Activated T-cell treated with anti-CD3 and anti-CD28 coated beads, Interleukin-2, amount 50 U/mL, for 72 hours (primary cell): ENCODE measurements at places on chromosomes 7 and 10.

- peak; percentile 47 for DNase-seq
Observed at GRCh38 chr7:74183653-74184450, 9.7 kb downstream of the EIF4H start.

DNA sequence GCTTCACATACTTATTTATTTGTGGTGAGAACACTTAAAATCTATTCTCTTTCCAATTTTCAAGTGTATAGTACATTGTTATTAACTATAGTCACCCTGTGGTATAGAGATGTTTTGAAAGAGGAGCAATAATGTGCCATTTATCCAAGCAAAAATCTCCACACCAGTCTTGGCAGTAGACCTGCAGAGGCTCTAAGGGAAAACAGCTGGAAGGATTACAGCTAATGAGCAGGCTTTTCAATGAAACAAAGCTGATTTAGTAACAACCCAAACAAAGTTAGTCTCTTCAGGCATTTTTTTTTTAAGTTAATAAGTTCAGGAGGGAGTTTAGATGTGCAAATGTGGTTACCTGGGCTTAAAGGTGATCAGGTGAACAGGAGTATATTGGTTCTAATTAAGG, 101.9 kb downstream of the EVX1 start:
- DNase-seq: no peak

GRCh38 chr7:92498557-92498956, 20.8 kb upstream of the ERVW-1 start:
- no peak for DNase-seq

DNA sequence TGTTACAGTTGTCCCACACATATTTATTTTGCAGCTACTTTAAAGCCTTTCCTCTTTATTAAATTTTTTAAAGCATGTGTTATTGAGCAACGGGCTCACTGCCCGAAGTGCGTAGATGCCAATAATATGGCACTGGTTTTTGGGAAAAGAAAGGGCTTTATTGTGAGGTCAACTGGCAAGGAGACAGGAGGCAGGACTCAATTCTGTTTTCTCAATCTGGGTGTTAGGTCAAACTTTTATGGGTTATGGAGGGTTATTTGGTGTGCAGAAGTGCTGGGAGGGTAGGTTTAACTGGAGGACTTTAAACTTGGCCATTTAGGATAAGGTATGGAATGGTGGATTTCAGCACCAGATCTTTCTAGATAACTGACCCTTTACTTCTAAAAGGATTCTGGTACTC, 183.6 kb downstream of the LRRC4 start:
- DNase-seq: no peak

DNA sequence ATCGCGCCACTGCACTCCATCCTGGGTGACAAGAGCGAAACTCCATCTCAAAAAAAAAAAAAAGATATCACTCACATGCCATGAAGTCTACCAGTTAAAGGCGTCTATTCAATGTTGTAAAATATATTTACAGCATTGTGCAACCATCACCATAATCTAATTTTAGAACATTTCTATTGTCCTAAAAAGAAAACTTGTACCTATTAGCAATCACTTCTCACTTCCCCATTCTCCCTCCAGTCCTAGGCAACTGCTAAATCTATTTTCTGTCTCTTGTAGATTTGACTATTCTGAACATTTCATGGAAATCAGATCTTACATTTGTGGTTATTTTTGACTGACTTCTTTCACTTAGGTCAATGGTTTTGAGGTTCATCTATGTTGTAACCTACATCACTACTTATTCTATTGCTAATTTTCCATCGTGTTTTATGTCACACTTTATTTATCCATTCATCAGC, 25.2 kb upstream of the OTUD1 start:
- no peak for DNase-seq

DNA sequence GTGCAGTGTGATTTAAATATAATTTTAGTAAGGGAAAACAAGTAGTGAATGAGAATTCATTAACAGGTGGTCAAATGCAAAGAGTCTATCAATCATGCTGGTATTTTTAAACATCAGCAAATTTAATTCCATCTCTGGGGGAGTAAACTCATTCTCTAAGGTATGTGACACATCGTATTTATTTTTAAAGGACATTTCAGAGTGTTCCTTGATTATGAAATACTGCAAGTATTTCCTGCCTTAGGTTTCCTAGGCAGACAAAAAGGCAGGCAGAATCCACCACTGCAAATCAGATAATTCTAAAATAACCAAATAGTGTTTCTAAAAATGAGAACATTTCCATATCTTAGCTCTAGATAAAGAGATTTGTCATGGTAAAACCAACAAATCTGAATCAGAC, 193.8 kb downstream of the LRRTM3 start:
- DNase-seq: no peak

DNA sequence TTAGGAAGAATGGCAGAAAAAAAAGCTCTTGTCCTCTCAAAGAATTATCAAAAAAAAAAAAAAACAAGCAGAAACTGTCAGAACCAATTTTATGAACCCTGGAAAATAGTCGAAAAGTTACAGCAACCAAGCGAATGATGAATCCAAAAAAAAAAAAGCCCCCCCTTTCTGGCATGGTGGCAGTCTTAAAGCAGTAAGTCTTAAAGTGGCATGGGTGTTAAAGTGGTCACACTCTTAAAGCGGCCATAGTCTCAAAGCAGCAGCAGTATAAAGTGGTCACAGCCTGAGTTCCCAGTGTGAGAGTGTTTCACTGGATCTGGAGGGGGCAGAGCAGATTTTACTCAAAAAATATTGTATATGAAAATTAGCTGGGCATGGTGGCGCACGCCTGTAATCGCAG, 96.8 kb upstream of the RAB18 start:
- no peak for DNase-seq

GRCh38 chr10:14353291-14353913, 22.7 kb upstream of the FRMD4A start:
- DNase-seq: no peak

GRCh38 chr10:124285587-124286527, 132.9 kb downstream of the OAT start:
- DNase-seq: no peak

DNA sequence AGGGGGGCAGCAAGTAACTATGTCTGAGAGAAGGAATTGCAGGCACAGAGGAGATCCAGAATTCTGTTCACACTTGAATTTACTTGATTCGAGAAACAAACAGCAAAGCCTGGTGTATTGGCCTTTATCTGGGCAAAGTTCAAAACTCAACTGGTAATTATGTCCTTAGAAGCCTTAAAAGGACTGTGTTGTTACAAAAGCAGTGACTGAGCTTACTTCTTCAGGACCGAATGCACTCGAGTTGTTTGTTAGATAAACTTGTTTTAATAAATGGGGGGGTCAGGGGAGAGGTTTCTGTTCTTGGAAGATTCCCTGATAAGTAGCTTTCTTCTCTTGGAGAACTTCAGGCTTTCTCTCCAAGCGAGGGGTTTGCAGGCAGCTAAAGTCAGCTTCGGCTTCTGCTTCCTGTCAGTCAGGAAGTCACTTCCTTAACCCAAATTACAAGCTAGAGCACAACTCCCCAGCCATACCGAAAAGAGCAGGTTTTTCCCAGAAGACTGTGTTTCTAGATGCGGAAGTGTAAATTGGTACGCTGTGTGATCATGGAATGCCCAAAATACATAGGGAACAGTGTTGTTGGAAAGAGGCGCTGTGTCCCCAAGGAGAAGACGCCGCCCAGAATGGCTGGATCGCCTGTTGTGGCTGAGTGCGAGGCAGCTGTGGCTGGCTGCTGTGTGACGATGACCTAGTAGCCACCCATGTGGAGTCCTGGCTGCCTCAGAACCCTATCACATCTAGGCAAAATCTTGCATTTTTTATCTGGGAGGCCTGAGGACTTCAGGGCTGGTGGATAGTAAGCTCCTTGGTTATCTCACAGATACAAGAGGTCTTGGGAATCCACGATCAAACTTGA, 110.4 kb downstream of the TCF7L2 start:
- DNase-seq: no peak

GRCh38 chr7:69550991-69551390, 47.3 kb upstream of the AUTS2 start:
- DNase-seq: no peak

- DNase-seq: no peak
Observed at GRCh38 chr10:121420006-121420405, 178.2 kb downstream of the FGFR2 start.

DNA sequence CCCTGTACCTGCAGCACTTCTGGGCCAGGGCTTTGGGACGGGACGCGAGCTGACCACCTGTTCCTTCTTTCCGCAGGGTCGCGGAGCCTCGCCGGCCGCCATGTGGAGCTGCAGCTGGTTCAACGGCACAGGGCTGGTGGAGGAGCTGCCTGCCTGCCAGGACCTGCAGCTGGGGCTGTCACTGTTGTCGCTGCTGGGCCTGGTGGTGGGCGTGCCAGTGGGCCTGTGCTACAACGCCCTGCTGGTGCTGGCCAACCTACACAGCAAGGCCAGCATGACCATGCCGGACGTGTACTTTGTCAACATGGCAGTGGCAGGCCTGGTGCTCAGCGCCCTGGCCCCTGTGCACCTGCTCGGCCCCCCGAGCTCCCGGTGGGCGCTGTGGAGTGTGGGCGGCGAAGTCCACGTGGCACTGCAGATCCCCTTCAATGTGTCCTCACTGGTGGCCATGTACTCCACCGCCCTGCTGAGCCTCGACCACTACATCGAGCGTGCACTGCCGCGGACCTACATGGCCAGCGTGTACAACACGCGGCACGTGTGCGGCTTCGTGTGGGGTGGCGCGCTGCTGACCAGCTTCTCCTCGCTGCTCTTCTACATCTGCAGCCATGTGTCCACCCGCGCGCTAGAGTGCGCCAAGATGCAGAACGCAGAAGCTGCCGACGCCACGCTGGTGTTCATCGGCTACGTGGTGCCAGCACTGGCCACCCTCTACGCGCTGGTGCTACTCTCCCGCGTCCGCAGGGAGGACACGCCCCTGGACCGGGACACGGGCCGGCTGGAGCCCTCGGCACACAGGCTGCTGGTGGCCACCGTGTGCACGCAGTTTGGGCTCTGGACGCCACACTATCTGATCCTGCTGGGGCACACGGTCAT, 13.3 kb downstream of the GPR146 start:
- DNase-seq: no peak

- DNase-seq: no peak
Observed at GRCh38 chr10:68327889-68328786, 3.7 kb upstream of the HNRNPH3 start.

DNA sequence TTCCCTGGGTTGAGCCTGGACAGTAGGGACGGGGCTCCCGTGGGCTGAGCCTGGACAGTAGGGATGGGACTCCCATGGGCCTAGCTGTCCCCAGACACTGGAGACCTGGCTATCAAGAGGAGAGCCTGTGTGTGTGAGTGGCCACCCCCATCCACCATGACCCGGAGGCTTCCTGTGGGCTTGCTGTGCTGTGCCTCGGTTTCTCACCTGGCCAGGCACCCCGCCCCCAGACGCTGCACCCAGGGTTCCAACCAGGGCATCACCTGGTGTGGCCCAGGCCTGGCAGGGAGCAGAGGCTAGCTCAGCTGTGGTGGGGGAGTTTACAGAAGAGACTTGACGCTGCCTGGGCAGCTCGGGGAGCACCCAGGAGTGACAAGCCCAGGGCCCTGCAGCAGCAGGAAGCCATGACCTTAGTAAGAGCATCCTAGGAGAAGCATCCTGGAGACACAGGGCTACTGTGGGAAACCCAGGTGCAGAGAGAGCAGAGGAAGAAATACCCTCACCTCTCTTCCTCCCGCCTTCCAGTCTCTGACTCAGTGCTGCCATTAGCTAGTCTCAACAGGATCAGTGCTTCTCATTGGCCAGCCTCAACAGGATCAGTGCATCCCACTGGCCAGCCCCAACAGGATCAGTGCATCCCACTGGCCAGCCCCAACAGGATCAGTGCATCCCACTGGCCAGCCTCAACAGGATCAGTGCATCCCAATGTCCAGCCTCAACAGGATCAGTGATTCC, 61.0 kb downstream of the PDGFA start:
- DNase-seq: no peak

DNA sequence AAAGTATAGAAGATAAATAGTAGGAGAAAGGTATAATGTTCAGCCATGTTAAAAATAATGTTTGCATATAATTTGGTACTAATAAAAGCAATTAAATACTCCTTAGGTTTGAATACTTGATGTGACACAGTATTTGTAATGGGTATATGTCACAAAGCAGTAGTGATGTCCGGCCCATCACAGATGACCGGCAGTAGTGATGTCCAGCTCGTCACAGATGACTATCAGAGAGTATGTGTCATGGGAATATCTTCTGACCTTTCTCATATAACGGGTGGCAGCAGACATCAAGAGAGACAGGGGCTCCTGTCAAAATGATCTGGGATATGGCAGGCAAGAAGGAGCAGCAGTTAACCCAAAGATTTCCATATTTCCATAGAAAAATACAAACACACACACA, 477.4 kb upstream of the KLF6 start:
- DNase-seq: no peak

GRCh38 chr10:11683529-11684320, 58.5 kb upstream of the ECHDC3 start:
- no peak for DNase-seq
